ENCODE measurements at places on chromosomes 2 and 18.

DNA sequence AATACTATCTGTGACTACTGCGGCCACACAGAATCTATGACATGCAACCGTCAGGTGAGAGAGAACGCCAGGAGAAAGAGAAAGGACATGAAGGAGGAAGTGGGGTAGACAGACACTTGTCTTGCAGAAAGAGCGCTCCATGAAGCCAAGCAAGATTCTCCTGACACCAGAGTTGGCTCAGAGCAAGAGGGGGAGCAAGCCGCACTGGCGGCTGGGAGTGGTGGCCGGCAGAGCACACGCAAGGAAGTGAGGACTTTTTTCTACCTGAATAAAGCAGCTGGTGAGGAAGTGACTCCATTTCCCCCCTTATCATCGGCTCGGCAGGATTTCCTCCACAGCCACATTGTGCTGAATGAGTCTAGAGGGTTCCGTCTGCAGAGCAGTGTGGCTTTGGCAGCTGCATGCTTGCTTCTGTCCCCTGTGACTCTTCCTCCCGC, 181.6 kb downstream of the BCL2 start:
- DNase-seq: no peak

DNA sequence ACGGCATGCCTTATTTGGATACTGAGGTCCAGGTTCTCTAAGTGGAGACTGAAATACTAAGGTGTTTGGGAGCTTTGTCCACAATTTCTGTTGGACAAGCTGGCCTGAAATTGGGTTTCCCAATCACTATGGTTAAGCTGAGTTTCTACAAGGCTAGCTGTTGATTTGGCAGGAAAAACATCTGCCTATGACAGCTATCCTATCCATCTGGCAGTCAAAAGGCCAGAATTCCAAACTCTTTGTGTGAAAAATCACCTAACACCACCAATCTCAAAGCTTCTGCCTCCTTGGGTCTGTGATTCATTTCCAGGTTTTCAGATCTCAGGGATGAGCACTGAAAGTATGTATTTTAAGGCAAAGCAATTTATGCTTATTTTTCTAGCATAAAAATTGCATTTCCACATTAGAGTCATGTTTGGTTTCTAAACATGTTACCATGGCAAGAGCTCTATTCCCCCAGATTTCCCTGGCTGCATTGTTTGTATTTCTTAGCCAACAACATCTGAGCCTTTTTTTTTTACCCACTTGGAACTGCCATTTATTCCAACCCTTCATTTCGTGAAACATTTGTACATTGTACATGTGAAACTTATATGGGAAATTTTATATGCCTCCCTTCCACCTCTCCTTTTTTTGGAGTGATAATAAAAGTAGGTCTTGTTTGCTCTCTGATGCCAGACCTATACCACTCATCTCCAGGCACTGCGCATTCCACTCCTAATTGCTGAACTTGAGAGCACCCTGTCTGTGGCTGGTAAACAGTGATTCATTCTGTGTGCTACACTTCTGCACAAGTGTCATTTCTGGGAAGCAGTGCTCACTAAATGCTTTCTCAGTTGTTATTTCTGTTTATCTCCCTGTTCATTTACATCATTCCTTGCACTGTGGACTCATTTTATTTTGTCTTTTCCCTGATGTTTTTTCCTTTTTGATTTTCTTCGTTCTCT, 15.9 kb upstream of the CCDC85A start:
- DNase-seq: peak; percentile 66

- peak; percentile 50 for DNase-seq
These were observed 23.9 kb downstream of the PECR start for GRCh38 chr2:216057688-216058193.

- DNase-seq: no peak
These were observed 373.3 kb upstream of the RAB12 start for GRCh38 chr18:8235894-8236293.

DNA sequence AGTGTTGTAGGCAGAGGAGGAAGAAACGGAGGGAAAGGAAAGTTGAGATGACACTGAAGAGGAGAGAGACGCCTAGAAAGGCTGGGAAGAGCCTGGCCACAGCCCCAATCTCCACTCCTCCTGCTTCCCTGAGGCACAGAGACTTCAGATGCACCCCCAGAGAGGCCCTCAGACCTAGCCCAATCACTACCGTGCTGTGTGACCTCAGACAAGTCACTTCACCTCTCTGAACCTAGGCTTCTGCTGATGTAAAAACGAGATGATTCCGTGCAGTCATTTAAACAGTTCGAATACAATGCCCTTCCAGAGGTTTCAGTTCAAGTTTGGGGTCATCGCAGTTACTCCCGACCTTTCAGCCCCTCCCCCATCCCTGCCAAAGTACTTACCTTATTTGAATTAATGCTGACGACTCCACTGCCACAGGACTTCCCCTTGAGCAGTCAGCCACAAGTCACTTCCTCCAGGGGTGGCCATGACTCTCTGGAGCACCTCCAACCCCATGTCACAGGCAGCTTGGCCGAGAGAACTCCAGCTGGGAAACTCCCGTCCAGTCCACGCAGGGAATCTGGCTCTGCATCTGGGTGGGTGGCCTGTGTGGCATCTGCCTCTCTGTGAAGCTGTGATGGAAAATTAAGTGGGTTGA, 105.2 kb upstream of the ID2 start:
- DNase-seq: no peak

GRCh38 chr2:96602330-96602823, 35.7 kb downstream of the KANSL3 start:
- DNase-seq: no peak

DNA sequence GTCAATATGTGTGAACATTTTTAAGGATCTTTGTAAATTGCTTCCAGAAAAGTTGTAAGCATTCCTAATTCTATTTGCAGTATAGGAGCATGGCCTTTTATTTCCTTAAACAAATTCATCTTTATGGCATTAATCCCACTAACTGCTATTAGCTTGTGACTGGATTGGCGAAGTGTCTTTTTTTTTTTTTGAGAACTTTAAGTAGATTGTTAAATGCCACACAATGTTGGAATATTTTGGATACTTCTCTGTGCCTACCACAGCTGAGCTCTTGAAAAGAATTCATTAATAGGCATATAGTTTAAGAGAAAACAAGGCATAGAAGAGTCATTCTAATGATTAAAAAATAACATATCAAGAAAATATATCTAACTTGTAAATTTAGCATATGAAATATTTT, 129.7 kb downstream of the LAMA3 start:
- peak; percentile 28 for DNase-seq

- no peak for DNase-seq
These were observed 25.3 kb upstream of the SNTG2 start for GRCh38 chr2:925309-925708.

DNA sequence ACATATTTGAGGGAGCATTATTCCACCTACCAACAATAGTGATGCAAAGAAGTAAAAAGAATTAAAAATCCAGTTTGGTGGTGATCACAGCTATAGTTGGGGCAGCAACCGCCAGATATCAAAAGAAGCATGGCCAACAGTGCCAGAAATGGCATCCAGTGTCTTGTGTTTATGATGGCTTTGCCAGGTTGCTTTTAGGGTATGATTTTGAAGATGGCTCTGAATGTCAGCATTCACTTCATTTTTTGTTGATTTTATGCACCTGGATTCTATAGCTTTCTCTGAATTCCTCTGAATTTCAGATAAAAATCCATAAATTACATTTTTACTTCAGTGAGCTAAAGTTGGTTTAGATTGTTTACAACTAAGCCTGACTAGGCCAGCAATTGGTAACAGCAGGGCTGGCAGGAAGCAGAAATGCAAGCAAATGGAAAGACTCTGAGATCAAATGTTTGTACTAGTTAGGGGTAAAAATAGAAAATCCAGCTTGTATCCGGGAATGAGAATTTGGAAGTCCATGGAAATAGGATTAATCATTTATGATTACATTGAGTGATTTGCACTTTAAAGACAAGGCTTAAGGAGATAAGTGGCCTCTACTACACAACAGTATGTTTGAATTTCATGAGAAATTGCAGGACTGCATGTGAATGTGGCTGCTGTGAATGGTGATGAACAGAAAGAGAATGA, 40.4 kb downstream of the COL3A1 start:
- DNase-seq: peak; percentile 60

DNA sequence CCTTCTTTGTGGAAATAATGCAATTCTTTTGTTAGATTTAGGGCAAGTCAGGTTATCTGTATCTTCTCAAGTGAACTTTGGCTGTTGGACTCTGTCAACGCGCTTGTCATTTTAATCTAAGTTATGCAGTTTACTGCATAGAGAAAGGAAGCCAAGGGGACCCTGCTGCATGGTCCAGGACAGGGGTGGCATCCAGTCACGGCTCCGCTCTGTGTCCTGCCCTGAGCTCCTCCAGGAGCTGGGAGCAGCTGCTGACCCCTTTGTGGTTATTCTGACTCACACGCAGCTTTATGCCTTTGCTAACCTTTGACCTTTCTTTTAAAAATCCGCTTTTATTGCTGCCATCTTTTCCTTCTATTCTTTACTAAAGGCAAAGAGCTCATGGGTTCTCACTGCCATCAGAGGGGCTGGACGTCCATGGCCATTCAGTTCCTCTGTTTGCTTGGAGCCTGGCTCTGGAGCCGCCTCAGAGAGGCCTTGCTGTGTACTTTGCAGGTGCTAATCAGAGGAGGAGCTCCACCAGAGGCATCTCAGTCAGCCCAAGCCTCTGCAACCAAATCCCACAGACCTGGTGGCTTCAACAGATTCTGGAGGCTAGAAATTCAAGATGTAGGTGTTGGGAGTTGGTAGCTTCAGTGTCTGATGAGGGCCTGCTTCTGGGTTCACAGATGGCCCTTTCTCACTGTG, 39.3 kb downstream of the SNTG2 start:
- DNase-seq: no peak
